ENCODE measurements at places on chromosomes 2 and 18. TPM values are rescaled to one million over a fixed set of nuclear protein-coding genes. Genes with fewer than 3 reads are reported as not detected.

GRCh38 chr2:65320042-65320725, 92.6 kb downstream of the ACTR2 start:
- H3K36me3 ChIP-seq = no peaks in the 10 kb centered on the region
- no peak overlapping the region for H3K27ac ChIP-seq
- peak; percentile 53 for DNase-seq

GRCh38 chr2:56088411-56088810, 95.4 kb upstream of the CCDC85A start:
- DNase-seq = no peak
- no peaks in the 10 kb centered on the region for H3K4me1 ChIP-seq
- H3K4me3 ChIP-seq = no peak overlapping the region
- H3K27me3 ChIP-seq = no peaks in the 10 kb centered on the region
- H3K27ac ChIP-seq = no peak overlapping the region

- no peaks in the 10 kb centered on the region for H3K4me1 ChIP-seq
- no peak for DNase-seq
- no peak overlapping the region for H3K27ac ChIP-seq
- H3K36me3 ChIP-seq = no peaks in the 10 kb centered on the region
- no peak overlapping the region for H3K4me3 ChIP-seq
- H3K27me3 ChIP-seq = no peaks in the 10 kb centered on the region
Measured at GRCh38 chr2:2251255-2251654, 79.8 kb downstream of the MYT1L start.

DNA sequence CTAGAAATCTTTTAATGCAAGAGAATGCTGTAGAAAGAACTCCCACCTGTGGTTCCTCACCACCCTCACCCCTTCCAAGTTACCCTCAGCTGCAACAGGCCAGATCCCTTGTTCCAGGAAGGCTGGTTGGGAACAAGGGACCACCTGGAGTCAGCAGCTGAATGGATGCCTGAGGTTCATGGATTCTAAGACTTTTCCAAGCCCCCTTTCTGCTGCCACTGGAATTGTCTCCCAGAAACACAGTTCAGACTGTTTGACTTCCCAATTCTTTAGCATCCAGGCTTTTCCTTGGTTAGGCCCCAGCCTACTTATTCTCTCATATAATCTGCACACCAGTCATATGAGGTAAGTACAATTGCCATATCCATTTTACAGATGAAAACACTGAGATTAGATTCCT, 8.0 kb upstream of the ADCY3 start:
- H3K36me3 ChIP-seq = no peaks in the 10 kb centered on the region
- no peak for DNase-seq
- no peaks in the 10 kb centered on the region for H3K27me3 ChIP-seq
- H3K27ac ChIP-seq = no peak overlapping the region
- no peak overlapping the region for H3K4me3 ChIP-seq

Gene MERTK
- 8.7 TPM for total RNA-seq

Gene C2orf72
- 1.3 TPM for total RNA-seq
